Spleen (tissue), 13 donors: ENCODE measurements at places on chromosomes 12 and 14. TPM values are rescaled to one million over a fixed set of nuclear protein-coding genes. Genes with fewer than 3 reads are reported as not detected.

- no peak for DNase-seq
Measured at GRCh38 chr12:24838531-24838950, 110.4 kb downstream of the BCAT1 start.

DNA sequence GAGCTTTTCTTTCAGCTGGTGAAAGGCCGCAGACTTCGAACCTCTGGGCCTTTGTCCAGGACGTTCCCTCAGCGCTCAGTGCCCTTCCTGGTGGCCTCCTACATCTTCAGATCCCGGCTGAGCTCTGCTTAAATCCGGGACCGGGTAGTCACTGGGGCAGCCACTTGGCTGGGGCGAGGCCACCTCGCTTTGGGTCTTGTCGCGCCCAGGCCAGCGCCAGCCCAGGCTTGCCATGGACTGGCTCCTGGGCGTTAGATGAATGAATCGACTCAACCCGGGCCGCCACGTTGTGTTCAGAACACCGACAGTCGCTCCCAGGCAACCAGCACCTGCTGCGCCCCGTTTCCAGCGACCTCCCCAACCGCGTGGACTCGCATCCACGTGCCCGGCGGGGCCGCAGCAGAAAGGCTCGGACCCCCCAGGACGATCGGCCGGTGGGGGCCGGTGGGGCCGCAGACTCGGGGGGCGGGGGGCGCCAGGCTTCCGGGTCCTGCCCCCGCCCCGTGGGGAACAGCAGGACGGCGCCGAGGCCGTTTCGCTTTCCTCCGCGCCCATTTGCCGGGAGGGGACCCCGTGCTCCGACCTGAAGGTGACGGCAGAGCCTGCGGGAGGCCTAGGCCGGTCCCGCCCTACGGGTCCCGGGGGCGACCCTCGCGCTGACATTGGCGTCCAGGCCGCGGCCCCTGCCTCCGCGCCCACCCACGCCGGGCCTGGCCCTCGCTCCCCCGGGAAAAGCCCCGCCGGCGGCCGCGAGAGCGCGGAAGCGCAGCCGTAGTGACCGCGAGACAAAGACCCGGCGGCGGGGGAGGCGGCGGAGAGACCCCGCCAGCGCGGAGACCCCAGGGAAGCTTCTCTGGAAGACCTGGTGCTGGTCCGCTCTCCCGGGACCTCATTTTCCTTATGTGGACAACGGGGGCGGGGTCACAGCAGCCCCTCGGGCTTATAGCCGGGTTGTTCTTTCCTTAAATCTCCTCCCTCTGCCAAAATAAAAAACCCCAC is 37.3 kb upstream of the RCOR1 start:
- peak; percentile 91 for DNase-seq

DNA sequence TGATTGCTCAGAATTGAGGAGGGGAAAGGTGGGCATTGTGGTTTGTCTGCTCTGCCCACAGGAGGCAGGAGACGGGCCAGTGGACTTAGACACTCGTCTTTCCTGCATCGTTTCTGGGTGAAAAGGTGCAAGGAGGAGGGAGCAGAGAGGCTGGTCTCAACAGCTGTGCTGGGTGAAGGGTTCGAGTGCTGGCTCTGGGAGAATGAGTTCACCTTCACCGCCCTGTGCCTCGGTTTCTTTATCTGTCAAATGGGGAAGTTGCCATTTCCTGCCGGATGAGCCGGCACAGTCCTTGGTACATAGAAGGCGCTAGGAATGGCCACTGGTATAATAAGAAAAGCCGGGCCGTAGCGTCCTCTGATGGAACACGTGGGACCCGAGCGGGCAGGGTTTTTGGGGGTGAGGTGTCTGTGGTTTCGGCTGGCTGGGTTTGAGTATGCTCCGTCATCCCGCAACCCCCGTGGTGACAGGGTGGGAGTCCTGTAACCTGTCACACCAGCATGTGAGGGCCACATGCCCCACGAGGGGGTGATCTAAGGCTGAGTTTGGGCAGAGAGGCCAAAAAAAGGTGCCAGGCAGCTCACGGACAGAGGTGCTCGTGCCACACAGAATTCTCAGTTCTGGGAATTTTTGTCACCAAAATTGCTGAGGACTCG is 7.3 kb downstream of the BCL7A start:
- DNase-seq, result no peak

- no peak for DNase-seq
Measured at GRCh38 chr12:25764892-25765291, 193.6 kb upstream of the RASSF8 start.

GRCh38 chr12:115191342-115191741 is 507.4 kb upstream of the TBX3 start:
- DNase-seq, result no peak

- DNase-seq, result no peak
Measured at GRCh38 chr12:102757154-102757881, 159.7 kb downstream of the PAH start.

DNA sequence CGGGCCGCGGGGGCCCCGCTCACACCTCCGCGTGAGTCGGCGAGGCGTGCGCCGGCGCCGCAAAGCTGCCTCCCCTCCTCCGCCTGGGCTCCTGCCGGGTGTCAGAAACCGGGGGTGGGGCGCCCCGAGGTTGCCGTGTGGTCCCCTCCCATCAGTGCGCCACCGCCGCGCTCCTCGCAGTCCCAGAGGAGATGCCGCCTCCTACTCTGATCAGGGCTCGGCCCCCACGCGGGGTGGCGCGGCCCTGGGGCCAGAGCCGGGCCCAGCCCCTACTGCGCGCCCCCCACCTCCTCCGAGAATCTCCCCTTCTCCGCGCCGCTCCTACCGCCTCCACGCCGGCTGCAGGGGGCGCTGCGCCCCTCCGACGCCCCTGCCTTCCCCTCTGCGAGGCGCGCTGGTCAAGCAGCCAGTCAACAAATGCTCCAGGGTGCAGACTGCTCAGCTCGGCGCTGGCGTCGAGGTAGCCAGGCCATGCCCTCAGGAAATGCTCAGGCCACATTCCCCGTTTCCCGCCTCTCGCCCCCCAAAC is 467 bp upstream of the JAG2 start:
- no peak for DNase-seq

- no peak for DNase-seq
Measured at GRCh38 chr14:61889914-61890351, 127.7 kb downstream of the SNAPC1 start.

DNA sequence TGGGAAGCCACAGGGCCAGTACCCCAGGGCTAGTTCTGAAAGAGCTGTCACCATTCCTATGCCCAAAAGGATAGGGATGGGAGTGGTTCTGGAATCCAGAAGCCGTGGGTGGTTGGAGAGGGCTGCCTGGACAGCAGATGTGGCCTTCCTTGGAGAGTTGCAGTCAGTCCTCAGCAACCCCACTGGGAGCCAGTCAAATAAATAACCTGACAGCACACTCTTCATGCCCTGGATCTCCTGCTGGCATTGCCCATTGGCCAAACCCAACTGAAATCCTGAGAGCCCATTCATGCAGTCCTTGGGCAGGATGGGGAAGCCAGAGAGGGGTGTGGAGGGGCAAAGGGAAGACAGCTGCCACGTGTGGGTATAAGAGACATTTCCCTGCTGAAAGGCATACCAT is 128.2 kb downstream of the PTPN11 start:
- DNase-seq, result no peak

- DNase-seq, result no peak
Measured at GRCh38 chr12:95380997-95381786, 92.8 kb upstream of the METAP2 start.

GRCh38 chr12:126554625-126555024 is 1489.4 kb downstream of the AACS start:
- no peak for DNase-seq

GRCh38 chr12:64521833-64522232 is 69.9 kb downstream of the TBK1 start:
- no peak for DNase-seq

GRCh38 chr14:94938016-94938415 is 168.1 kb upstream of the GSC start:
- DNase-seq, result no peak

DNA sequence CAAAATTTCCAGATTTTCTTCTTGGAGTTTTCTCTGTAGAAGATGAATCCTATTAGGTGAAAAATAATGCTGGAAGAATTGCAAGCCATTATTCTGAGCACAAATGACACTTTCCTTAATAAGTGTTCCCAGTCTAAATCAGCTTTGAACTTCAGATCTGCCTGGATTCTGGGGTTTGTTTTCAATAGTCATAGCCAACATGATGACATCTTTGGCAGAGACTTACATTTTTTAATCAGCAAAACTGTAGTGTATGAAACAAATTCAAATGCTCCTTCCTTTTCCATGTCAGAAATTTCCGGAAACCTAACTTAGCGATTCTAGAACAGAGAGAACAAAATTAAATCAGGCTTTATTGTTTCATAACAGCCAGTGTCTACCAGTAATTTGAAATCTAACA is 88.5 kb downstream of the TSPAN8 start:
- DNase-seq, result no peak

DNA sequence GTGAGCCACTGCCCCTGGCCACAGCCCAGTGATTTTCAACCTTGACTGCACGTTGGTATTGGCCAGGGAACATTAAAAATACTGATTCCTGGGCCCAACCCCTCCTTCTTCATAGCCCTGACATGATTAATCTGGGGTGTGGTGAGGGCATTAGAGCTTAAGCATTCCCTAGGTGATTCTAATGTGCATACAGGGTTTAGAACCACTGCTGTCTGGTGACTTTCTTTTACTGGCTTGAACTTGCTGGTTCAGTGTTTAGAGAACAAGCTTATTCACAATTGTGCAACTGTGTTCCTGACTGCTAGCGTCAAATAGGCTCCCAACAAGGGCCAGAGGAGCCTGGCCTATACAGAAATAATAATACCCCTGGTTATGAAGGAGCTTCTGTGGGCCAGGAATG is 488.8 kb upstream of the CCDC196 start:
- DNase-seq, result no peak

DNA sequence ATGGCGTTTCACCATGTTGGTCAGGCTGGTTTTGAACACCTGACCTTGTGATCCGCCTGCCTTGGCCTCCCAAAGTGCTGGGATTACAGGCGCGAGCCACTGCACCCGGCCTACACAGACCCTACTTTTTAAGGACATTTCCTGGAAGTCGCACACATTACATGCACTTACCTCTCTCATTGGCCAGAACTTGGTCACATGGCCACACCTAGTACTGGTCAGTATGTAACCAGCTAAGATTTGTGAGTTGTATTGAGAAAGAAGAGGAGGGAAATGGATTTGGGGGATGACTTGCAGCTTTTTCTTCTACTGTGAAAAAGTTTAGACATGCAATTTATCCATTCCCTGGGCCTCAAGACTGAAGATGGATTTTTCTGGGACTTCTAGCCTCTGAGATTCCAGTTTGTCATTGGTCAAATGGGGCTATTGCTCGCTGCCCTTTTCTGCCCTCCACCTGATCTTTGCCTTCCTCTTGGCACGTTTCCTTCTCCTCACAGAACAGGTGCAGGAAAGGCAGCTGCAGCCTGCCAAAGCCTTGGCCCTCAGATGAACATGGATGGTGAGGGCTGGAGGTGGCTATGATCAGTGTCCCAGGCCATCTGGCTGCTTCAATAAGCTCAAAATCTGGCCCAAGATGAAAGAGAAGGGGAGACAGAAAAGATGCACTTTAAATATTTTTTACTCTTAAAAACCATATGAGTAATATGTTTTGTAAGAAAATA is 7.1 kb upstream of the ZDHHC22 start:
- peak; percentile 7 for DNase-seq

DNA sequence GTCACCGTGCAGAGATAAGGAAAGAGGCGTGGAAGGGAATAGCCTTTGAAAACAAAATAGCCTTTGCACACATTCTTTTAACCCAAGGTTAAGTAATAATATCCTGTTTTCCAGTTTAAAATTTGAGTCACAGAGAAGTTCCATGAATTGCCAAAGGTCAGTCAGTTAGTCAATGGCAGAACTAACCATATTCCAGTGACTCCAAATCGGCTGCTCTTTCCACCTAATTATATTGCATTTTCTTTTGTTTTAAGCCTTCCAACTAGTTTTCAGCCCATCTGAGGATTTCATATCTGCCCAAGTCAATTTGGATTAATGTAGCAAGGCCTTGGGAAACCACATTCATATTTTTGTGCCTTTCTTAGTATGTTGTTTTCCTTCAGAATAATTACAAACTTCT is 373.0 kb downstream of the CCDC91 start:
- no peak for DNase-seq

GRCh38 chr14:35932659-35933159 is 106.6 kb downstream of the BRMS1L start:
- DNase-seq, result no peak

GRCh38 chr14:93105362-93105761 is 10.4 kb downstream of the ITPK1 start:
- DNase-seq, result peak; percentile 85

DNA sequence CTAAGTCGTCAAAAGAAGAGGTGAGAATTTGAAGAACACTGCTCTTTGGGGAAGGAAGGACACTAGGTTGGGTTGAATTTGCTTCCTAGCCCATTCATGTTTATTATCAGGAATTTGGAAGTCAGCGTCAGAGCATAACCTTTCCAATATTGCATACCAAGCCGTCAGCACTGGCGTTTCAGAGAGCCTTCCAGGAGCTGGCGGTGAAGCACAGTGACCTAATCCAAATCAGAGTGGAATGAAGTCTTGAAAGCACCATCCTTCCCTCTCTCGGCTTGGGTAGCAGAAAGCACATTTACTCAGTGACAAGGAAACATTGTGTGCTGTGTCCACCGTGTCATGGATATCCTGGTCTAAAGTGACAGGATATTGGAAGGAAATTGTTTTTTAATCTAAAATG is 240.3 kb upstream of the PELI2 start:
- DNase-seq, result no peak

GRCh38 chr14:72599579-72600470 is 294.1 kb downstream of the DPF3 start:
- DNase-seq, result no peak

Gene KRT6B
- polyA plus RNA-seq, result 0.04 TPM

Gene LHX5
- not detected for polyA plus RNA-seq

Gene ARHGAP9
- 400 TPM for polyA plus RNA-seq

Gene REP15
- polyA plus RNA-seq, result 1.1 TPM

Gene KRT3
- not detected for polyA plus RNA-seq

Gene DPF3
- 1.1 TPM for polyA plus RNA-seq

Gene C12orf54
- polyA plus RNA-seq, result 0.61 TPM

Gene TTC5
- 5.9 TPM for polyA plus RNA-seq

Gene PROX2
- not detected for polyA plus RNA-seq

Gene KRT7
- polyA plus RNA-seq, result 1.9 TPM

Gene BLTP3B
- 5.1 TPM for polyA plus RNA-seq

Gene PKP2
- polyA plus RNA-seq, result 1.8 TPM

Gene FRMD6
- polyA plus RNA-seq, result 3.2 TPM

Gene NCKAP5L
- polyA plus RNA-seq, result 3.6 TPM

Gene SLC25A3
- polyA plus RNA-seq, result 246 TPM

Gene CLEC4C
- not detected for polyA plus RNA-seq

Gene PMEL
- polyA plus RNA-seq, result 0.29 TPM

Gene CABP1
- polyA plus RNA-seq, result 2.8 TPM

Gene HOXC4
- polyA plus RNA-seq, result 2.6 TPM
